Activated naive CD8-positive, alpha-beta T cell treated with anti-CD3 and anti-CD28 coated beads, Interleukin-2, amount 50 U/mL, for 16 hours (primary cell): ENCODE measurements at places on chromosomes 5 and 9.

- no peak for DNase-seq
These were observed 79.5 kb downstream of the MVB12B start for GRCh38 chr9:126406075-126406667.

DNA sequence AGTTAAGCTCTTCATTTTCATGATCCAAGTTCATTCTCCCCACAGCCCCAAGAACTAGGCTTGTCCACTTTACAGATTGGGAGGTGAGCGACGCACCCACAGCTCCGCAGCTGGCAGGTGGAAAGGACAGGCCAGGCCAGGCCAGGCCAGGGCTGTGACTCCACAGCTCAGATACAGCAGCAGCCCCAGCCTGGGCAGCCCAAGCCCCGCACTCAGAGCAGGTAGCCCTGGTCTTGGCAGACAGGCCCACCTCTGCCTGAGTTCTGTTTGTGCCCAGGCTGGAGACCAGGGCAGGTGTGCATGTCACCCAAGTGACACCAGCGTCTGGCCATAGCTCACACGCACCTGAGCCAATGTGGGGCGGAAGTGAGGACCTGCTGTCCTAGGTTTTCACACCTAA, 124.7 kb downstream of the WNK2 start:
- DNase-seq = no peak

DNA sequence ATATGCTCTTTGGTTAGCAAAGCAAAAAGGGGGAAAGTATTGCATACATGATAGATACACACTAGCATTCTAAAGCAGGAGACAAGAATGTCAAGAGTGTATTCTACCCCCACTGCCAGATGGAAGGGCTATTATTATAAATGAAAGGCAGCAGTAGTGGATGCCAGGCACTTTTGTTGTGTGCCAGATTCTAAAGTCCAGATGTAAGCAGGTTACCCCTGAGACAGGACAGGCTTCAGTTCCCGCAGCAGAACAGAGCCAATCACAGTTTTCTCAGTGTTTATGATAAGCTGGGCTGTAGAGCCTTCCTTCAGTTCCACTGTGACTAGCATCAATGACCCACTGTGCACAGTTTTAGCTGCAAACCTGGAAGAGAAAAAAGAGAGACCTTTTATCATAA, 226.6 kb upstream of the TBCA start:
- DNase-seq = no peak

GRCh38 chr5:160747987-160748386, 104.0 kb downstream of the ATP10B start:
- no peak for DNase-seq

GRCh38 chr9:72733895-72734294, 212.5 kb downstream of the TMC1 start:
- DNase-seq = no peak

- no peak for DNase-seq
These were observed 561.3 kb upstream of the WWC1 start for GRCh38 chr5:167730121-167730520.

DNA sequence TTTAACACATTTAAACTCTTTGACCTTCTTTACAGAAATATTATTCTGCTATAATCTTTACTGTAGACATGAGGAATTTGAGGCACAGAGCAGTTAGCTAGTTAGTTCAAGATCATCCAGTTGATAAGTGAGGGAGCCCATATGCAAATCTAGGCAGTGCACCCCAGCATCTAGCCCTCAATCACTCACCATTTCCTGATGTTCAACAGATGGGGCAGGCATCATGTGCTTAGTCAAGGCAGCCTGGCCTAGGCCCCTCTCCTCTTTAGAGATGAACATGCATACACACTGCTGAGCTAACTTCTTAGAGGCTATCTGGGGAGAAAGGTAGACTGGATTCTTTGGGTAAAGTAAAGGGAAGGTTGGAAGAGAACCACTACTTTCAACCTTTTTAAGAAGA, 206.8 kb upstream of the SLC24A2 start:
- DNase-seq = no peak

DNA sequence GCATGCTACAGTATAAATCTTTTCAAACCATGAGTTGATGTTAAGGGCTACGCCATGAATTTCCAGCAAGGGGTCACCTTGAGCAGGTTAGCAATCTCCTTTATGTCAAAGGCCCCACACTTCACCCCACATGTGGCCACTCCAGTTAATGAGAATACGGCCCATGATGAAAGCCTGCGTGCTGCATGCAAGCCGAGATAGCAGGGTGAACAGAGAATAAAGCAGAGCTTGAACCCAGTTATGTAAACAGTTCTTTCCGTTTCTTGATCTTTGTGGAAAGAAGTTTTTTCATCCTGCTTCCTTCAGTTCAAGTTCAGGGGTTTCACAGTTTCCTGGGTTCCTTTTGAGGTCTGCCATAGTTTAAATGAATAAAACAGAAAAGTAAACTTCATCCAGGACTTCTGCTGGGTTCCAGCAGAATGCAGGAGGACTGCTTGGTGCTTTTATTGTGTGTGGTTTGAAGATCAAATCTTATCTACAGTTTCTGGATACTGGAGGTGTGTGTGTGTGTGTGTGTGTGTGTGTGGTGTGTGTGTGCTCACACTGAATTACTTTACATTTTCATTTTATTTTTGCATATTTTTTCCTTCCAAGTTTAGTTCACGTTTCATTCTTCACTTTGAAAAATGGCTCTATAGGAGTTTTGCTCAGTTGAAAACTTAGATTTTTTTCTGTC, 87.1 kb downstream of the HMHB1 start:
- DNase-seq = no peak

DNA sequence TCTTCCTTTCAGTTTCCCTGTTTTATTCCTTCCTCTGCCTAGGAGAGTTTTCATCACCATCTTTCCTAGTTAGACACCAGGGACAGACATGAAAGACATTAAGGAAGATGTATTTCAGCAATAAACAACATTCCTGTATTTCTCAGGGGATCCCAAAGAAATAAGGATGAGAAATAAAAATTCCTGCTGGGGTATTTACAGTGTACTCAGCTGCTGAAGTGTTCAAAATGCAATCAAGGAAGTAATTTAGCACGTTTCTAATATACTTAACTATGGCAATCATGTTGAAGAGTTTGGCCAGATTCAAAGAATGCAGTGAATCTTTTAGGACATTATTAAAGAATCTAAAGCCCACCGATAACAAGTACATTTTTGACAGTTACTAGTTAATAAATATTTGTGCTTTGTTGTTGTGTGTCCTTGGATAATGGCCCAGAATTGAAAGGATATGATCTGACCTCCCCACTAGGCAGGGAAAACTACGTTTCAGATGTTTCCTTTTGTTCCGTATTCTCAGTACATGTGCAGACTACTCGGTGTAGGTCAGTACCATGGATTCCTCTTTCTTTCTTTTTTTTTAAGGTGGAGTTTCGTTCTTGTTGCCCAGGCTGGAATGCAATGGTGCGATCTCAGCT, 46.8 kb downstream of the INIP start:
- DNase-seq = no peak

GRCh38 chr9:112817860-112818203, 67.3 kb downstream of the SNX30 start:
- DNase-seq = no peak

DNA sequence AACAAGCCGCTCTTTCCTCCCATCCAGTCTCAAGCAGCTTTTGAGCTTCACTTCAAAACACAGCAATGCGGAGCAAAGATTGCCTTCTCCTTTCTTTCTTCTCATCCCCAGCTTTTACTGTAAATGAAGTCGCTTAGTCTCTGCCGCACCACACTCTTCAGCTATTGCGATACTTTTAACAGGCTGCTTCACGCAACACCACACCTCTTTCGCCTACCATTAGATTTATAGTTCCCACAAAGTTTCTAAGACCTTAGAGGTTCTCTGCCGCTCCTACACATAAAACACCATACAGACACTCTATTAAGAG, 711 bp downstream of the PGGT1B start:
- DNase-seq = no peak

- DNase-seq = no peak
These were observed 4.4 kb upstream of the MAN1B1 start for GRCh38 chr9:137082222-137082924.

GRCh38 chr9:85630676-85631075, 111.1 kb downstream of the AGTPBP1 start:
- DNase-seq = no peak

DNA sequence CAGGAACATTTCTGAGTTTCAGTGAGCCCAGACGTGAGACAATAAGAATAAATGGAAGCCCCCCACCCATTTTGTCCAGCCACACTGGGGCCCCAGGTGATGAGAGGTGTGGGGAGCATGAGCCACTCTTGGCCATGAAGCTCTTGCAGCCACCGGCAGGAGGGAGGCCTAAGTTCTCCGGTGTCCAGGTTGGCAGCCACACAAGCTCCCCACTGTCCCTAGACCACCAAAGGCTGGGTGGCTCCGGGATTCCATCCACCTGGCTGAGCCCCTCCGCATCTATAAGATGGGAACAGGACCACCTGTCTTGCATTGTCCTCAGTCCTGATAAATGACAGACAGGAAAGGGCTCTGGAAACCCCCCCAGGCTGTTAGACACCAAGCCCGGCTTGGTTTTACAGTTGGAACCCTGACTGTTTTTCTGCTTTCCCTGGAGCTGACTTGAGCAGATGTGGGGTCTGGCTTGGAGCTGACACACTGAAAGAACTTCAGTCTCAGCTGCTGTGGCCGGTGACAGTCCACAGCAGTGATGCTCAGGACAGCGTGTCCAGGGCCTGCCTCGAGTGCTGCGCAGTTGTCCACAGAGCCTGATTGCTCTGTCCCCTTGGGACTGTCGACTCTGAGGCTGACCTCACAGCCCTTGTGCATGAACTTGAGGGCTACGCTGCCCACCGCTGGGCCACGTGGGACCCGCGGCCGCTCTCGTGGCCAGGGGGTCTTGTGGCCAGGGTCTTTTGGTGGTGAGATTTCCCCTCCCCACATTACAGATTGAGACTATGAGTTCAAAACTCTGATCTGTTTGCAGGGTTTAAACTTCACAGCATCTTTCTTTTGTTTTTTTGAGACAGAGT, 74.8 kb downstream of the PSMB7 start:
- no peak for DNase-seq

DNA sequence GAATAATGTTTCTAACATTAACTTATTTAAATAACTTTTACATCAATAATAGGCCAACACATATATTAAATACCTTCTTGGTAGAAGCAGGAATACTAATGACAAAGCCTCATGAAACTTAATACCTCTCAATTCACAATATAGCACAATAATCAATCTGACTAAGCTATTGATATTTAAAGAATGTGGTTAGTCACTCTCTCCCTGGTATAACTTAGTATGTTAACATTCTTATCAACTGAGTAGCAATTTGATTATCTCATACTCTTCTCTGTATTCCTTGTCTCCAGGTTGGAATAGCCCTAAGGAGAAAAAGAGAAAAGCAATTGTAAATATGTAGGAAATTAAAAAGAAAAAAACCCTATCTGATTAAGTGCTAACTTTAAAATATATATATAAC, 4.9 kb upstream of the PGGT1B start:
- no peak for DNase-seq

- no peak for DNase-seq
These were observed 26.4 kb downstream of the PDCD1LG2 start for GRCh38 chr9:5536684-5537083.

GRCh38 chr9:123999661-124000060, 11.9 kb upstream of the LHX2 start:
- DNase-seq = no peak

DNA sequence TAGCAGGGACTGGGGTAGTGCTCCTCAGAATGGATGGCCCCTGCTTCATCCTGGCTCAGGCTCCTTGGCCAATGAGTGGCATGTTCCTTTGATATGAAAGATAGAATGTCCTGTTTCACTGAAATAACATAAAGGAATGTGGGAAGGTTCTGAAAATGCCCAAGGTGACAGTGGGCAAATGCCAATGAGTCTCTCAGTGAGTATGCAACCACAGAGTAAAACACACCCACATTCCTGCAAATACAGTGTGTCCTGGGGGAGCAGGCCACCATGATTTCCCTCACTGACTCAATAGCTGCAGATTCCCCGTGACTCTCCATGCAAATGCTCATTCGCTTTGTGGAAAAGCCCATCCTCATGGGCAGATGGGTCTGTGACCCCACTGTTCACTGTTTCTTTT, 36.4 kb downstream of the ZNF366 start:
- DNase-seq = no peak

- no peak for DNase-seq
These were observed 237.4 kb downstream of the NR2F1-AS1 start for GRCh38 chr5:93343570-93343969.

- DNase-seq = no peak
These were observed 195.2 kb upstream of the TUT7 start for GRCh38 chr9:86549401-86549811.

- DNase-seq = no peak
These were observed 71.0 kb downstream of the SH3PXD2B start for GRCh38 chr5:172383191-172383802.

DNA sequence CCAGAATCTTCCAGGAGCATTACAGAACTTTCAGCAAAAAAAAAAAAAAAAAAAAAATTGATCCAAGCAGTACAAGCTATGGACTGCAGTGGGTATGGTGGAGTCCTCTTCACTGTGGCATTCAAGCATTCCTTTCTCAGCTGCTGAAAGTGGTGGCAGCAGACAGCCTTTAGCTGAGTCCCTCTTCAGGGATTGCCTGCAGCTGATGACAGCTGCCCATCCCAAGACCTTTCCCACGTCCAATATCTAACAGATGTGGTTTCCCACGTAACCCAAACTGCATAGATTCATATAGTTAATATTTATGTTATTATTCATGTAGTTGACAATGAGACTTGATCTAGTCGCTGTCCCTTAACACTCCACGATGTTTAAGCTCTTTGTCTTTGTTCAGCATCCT, 475.9 kb downstream of the TLE1 start:
- DNase-seq = no peak

GRCh38 chr9:131578731-131579504, 33.6 kb downstream of the PRRT1B start:
- peak; percentile 17 for DNase-seq

GRCh38 chr5:151751091-151751490, 7.3 kb downstream of the ATOX1 start:
- no peak for DNase-seq
